Activated CD8-positive, alpha-beta T cell treated with anti-CD3 and anti-CD28 coated beads for 36 hours (primary cell): ENCODE measurements at places on chromosomes 3 and 15. TPM values are rescaled to one million over a fixed set of nuclear protein-coding genes. Genes with fewer than 3 reads are reported as not detected.

The UROC1 gene
- total RNA-seq: not detected

The ISLR gene
- not detected for total RNA-seq

The GOLGA6L7 gene
- not detected for total RNA-seq

The BCHE gene
- not detected for total RNA-seq

The KCNH8 gene
- not detected for total RNA-seq

The ANKRD34C gene
- not detected for total RNA-seq

The A4GNT gene
- not detected for total RNA-seq

The NUP210 gene
- total RNA-seq: 142 TPM

GRCh38 chr3:42421818-42422796, 11.7 kb upstream of the LYZL4 start:
- DNase-seq: no peak

- no peak for DNase-seq
Observed at GRCh38 chr3:10205451-10206165, 40.9 kb downstream of the IRAK2 start.

DNA sequence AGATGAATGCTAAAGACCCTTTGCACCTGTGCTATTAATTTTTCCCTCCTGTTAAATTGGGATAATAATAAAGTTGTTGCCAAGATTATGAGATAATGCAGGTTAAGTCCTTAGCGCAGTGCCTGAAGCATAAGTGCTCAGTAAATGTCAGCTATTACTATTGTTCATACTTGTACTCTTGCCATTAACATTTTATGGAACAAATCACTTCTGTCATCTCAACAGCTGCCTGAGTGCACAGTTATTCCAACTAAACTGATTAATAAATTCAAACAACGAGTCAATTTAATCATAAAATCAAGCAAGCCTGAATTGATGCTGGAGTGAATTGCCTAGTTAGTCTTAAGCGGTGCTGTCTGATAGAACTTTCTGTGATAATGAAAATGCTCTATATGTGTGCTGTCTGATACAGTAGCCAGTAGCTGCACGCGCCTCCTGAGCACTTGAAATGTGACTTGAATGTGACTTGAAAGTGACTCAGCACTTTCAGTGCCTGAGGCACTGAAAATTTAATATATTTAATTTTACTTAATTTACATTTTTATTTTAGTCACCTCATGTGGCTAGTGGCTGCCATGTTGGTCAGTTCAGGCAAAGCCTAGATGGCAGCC, 198.7 kb upstream of the PFN2 start:
- no peak for DNase-seq

DNA sequence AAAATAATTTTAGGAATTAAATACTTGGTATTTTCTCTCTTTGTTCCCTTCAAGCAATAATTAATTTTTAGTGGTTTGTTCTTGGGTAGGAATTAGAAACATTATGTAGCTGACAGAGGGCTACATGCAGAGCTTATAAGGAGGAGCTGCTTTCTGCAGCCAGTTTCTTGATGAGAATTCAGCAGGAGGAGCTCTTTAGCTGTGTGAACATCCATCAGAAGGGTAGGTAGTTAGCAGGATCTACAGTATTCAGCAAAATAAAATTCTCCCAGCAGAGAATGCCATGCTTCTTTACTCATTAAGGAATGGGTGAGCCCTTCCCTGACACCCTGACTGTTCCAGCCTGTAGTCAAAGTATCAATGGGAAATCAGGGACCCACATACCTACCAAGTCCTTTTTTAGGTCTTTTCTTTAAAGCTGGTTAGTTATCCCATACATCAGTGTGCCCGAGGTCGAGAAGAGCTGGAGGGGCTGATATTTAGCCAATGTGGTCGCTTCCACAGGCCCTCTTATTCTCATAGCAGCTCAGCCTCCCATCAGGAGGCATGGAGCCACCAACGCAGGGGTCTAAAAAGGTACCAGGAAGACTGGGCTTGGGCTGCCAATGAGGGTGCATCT, 54.0 kb downstream of the KCNAB1 start:
- DNase-seq: no peak

- DNase-seq: no peak
Observed at GRCh38 chr3:99134986-99135385, 233.5 kb upstream of the DCBLD2 start.

DNA sequence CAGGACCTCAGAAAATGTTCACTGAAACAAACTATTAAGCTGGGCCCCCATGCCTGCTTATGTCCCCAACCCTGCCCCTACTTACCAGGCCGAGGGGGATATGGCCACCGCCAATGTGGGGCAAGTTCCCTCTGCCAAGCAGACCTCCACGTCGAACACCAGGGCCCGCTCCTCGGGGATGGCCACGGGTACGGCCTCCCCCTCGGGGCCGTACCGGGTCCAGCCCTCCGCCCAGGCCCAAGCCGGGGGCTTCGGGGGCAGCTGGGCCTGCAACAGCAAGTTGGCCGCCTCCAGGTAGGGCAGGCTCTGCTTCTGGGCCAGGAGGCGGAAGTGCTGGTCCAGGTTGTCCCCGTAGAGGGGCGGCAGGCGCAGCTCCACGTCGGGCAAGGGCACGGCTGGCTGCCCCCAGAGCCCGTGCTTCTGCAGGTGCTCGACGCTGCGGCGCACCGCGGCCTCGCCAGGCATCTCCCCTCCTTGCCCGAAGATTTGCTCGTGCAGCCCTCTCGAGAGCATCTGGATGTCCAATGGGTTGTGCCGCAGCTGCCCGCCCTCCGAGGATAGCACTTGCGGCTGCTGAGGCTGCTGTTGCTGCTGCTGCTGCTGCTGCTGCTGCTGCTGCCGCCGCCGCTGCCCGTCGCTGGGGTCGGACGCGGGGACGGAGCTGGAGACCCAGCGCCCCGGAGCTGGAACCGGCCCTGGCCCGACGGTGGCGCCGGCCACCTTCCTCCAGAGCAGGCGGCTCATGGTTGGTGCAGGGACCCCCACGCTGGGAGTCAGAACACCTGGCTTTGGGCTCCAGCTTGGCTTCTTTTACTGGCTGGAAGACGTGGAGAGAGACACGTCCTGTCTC, 1.4 kb downstream of the POLG start:
- no peak for DNase-seq

DNA sequence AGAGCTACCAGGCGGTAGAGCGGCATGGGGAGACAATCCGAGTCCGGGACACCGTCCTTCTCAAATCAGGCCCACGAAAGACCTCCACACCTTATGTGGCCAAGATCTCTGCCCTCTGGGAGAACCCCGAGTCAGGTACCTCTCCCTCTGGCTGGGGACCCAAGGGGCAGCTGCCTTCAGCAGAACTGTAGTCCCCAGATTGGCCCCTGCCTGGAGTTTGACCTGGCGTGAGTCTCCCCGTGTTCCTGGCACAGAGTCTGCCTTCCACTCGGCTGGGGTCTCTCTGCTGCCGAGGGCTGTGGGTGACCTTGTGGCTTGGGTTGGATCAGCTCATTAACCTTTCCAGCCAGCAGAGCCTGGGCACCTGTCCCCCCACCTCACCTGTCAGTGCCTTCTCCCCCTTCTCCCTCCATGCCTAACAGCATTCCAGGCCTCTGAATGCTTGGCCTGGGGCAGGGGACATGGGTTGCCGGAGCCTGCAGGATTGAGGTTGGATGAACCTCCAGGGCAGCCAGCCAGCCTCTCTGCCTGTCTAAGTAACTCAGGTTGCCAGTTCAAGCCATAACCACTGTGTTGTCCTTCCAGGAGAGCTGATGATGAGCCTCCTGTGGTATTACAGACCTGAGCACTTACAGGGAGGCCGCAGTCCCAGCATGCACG, 6.8 kb upstream of the CHST14 start:
- no peak for DNase-seq

- DNase-seq: peak; percentile 5
Observed at GRCh38 chr3:115341208-115341607, 194.1 kb upstream of the ZBTB20 start.

- peak; percentile 56 for DNase-seq
Observed at GRCh38 chr15:72285927-72286516, 13.7 kb upstream of the PARP6 start.

- DNase-seq: no peak
Observed at GRCh38 chr15:53414167-53414566, 345.3 kb downstream of the WDR72 start.

DNA sequence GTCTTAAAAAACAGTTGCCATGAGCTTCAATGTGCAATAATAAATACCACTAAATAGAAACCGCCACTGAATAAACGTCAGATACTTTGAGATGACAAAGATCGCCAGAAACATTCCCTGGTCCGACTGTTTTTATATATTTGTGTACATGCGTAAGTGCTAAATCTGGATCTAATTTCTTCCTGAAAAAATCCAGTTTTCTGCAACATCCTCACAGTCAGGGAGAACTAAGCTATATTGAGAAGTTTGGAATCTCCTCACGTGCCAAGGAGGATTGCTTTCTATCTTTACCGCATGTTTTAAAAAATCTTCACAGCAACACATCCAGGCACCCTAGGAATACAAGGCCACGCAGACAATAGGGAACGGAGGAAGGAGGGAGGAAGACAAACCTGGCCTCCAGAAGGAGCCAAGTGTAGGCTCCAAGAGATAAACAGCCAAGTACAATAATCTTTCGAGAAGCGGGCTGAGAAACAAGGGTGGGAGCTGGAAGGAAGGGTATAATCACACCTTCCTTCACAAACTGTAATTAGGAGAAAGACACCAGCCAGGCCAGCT, 5.7 kb downstream of the VGLL4 start:
- DNase-seq: no peak

DNA sequence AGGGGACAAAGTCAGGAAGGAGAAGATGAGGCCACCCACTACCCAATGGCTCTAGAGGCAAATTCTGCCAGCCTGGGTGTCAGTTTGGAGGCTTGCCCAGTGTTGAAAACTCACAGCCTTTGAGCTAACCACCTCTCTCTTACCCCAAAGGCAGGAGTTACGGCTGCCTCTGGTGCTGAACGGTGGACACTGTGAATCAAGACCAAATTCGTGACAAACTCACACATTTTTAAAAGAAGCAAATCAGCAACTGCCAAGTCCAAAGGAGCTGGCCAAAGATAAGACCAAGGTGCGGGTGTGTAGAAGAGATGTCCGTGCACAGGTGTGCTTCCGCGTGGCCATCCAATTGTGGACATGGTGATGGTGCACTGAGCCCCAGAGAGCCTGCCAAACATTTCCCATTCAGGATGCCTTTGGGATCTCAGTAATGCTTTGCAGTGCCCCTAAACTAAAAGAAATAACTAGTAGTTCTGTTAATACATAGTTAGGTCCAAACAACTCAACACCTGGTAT, 74.6 kb downstream of the FAM174B start:
- DNase-seq: no peak

DNA sequence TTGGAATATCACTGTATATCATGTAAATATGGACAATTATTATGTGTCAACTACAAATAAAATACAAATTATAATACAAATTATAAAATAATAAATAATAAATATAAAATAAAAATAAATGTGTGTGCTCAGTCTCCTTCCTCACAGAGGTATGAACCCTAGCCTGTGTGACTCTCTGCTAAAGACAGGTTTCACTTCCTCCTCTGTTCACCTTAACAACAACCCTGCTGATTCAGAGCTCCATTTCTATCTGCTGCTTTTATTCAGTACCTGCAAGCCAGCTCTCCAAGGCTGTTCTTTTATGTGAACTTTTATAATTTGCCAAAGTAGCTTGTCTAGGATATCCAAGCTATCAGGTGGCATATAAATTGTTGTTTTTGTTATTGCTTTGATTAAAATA, 610.7 kb upstream of the GRM7 start:
- no peak for DNase-seq

DNA sequence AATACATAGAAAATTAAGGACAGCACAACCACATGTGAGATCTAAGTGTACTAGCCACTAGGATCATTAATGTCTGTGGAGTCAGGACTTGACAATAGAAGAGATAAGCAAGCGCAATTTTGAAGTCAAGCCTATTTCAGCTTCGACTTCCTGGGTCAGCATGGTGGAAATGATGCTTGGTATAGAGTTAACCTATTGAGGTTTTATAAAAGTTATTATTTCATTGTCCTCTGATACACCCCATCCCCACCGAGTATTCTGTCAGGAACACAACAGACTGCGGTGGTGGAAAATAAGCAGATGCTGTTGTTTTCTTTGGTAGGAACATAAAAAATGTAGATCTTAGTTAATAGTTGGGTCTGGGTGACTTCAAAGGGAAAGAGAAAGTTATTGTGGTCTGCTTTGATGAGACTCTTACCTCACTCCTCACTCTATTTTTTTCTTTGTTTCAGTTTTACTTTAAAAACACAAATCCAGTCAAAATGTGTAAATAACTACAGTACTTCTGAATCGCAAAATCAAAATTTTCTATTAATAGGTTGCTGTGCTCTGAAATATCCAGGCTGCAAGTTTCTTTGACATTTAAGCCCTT, 82.1 kb downstream of the IL5RA start:
- DNase-seq: no peak

DNA sequence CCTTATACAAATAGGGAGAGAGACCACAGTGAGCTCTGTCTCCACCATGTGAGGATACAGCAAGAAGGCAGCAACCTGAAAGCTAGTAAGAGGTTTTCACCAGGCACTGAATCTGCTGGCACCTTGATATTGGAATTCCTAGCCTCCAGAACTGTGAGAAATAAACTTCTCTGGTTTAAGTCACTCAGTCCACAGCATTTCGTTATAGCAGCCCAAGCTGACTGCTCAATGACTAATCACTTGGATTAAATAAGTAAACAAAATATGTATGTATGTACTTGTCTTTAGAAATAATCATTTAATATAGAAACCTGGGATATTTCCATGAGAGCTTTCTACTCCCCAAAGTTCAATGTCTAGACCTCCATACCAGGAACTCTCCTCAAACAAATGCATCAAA, 162.0 kb downstream of the IMPG2 start:
- DNase-seq: no peak

GRCh38 chr3:132154619-132155018, 119.8 kb upstream of the CPNE4 start:
- DNase-seq: no peak

DNA sequence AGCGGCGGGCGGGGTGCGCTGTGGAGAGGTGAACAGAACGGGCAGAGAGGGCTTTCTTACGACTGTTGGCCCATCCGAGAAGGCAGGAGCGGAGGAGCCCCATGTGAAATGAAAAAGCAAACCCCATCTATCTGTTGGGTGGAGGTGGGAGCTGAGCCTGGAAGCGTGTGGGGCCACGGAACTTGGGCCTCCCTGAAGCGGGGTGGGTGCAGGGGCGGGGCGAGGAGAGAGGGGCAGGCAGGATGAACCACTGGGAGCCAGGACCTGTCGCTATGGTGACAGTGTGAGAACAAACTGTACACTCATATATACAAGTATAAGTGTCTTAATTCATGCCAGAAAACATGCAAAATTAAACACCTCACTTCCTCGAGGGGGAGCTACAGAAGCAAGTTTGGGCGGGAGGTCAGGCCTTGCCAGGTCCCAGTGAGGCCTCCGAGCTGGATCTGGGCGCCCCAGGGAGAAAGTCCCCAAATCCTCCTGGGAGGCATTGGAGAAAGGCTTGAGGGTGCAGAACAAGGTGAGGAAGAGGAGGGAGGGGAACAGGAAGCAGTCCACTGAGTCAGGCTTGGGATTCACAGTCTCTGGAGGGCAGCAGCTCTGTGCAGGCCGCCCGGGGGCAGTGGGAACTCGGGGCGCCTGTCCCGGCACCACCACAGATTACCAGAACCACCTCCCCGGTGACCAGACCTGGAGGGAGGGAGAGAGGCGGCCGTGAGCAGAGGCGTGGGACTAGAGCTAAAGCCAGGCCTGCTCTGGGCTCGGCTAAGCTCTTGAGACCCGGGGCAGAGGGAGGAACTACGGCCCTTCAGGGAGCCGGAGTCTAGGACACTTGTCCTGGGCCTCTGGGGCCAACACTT, 34.8 kb downstream of the RBPMS2 start:
- no peak for DNase-seq

- DNase-seq: no peak
Observed at GRCh38 chr3:5162102-5162501, 25.4 kb upstream of the EDEM1 start.

GRCh38 chr3:14428087-14429033, 26.0 kb downstream of the SLC6A6 start:
- peak; percentile 73 for DNase-seq
